Activated T-cell treated with anti-CD3 and anti-CD28 coated beads for 1 hour (primary cell): ENCODE measurements at places on chromosomes 2 and 18.
A peak's percentile ranks its signal among the peaks of the same experiment; 100 is the strongest.

GRCh38 chr18:73258375-73259087 is 390.7 kb upstream of the NETO1 start:
- no peak for DNase-seq

DNA sequence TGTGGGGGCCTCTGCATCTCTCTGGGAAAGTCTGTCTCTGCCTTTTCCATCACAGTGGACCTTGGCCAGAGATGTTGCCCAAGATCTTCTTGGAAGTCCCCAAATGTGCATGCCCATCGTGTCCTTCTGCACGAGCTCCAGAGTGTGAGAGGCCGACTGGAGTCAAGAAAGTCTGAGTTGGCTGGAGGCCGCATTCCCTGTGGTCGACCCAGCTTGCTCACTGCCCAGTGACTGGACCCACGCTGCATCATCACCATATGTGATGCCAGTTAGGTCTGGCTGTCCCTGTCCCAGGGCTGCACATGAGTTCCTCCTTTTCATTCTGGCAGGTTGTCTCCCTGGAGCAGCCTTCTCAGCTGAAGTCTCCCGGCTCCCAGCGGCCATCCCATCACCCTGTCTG is 93.8 kb downstream of the ARL4C start:
- DNase-seq: no peak

GRCh38 chr2:106530866-106531265 is 43.7 kb downstream of the CD8B2 start:
- DNase-seq: no peak

DNA sequence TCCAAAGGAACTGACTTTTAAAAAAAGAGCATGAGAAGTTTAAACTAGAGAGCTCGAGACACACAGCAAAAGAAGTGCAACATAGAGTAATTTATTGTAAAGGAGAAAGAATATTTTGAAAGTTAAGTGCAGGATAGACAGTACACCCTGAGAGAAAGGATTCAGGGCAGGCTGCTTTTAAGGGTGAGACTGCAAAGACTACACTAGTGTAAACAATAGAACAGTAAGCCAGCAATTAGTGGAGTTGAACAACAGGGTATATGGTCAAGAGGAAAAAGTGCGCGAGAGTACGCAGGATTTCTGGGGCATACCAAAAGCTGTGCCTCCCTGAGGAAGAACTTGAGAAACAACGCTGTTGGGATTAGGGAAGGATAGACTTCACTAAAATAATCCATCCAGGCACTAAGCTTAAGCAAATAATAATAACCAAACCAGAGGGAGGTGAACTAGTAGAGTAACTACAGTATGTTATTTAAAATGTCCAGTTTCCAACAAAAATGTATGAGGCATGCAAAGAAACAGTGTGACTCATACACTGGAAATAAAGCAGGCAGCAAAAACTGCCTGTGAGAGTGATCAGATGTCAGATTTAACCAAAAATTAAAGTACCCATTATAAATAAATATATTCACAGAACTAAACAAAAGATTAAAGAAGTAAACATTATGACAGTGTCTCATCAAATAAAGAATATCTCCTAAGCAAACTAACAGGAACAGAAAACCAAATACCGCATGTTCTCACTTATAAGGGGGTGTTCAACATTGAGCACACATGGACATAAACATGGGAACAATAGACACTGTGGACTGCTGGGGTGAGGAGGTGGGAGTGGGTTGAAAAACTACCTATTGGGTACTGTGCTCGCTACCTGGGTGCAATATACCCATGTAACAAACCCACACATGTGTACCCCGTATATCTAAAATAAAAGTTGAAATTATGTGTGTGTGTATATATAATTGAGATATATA is 40.5 kb upstream of the EMILIN2 start:
- DNase-seq: no peak

- no peak for DNase-seq
These were observed 95.1 kb upstream of the CELF4 start for GRCh38 chr18:37660658-37661057.

- DNase-seq: no peak
These were observed 2.4 kb downstream of the RTKN start for GRCh38 chr2:74439373-74439772.

GRCh38 chr2:130878316-130878715 is 41.6 kb downstream of the ARHGEF4 start:
- DNase-seq: no peak

DNA sequence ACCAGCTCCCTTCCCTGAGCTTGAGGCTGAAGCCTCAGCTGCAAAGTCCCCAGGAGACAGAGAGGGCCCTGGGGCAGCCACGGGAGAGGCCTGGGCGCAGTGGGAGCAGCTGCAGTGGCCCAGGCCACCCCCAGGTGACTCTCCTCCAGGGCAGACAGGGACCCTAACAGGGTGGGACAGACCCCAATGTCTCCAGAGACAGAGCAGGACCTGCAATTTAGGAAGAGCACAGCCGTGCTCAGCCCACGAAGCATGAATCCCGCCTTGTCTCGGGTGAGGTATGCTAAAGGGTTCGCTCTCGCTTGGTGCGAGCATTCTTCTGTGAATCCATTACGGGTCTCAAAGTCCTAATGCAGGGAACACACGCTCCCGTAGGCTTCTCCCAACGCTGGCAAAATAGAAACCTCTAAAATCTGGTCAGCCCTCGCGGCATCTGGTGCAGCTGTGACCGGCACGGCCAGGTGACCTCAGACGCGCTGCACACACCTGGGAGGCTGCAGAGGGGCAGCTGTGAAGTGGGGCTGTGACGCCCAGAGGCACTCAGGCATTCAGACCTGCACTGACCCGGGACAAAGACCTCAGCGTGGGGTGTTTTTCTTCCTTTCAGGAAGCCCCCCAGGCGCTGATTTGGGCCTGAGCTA is 12.6 kb downstream of the MBP start:
- DNase-seq: no peak

- DNase-seq: no peak
These were observed 159.1 kb upstream of the LHCGR start for GRCh38 chr2:48914477-48915089.

DNA sequence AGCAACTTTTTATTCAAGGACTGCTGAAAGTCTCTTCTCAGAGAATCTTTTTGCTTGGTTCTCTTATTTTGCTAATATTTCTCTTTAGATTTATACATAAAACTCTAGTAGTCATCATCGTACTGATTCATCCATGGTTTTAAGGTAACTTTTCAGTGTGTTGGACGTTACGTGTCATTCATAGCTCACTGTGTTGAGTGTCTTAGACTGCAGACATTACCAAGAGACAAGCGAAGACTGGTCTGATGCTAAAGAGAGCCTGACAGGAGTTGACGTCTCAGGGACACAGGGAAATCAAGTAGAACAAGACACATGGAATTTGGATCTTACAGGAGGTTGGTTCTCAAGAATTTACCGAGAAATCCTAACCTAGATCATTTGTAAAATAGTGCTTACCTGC is 25.5 kb downstream of the RBM44 start:
- DNase-seq: no peak

DNA sequence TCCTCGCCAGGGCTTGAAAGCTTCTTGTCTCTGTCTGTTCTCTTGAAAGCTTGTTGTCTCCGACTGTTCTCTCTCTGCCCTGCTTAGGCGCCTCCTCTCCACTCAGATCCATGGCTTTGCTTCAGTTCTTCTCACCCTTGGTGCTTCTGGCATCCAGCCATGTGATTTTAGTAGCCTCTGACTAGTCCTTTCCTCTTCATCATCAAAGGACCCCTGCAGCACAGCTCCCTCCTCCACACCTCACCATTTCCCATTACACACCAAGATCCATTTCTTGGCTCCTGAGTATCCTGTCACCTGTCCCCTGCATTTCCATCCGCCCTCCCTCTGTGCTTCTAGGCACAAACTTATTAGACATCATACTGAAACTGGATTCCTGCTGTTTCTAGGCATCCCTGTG is 59.4 kb downstream of the ZNF236 start:
- DNase-seq: no peak

DNA sequence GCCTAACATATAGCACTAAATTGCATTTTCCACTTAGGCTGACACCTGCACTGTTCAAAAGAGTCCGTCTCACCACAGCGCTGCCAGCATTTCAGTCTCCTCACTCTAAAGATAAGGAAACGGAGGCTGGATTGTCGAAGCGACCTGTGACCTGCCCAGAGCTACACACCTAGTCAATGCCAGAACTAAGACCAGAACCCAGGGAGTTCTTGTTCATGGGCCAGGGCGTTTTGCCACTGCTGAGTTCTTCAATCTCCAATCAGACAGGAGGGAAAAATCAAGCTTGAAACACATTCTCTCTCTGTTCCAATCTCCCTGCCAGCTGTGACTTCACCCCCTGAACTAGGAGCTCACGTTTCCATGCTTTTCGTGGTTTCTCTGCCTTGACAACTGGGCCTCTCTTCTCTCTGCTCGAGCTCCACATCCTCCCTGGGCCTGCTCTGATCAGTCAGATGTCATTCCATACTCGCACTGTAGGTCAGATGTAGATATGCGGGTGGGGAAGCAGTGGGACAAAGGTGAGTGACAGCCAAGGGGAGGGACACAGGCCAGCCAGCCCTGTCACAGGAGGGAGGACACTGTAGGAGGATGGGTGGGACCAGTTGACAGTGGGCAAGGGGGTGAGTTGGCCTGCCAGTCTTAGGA is 221.1 kb upstream of the SMAD2 start:
- DNase-seq: no peak

DNA sequence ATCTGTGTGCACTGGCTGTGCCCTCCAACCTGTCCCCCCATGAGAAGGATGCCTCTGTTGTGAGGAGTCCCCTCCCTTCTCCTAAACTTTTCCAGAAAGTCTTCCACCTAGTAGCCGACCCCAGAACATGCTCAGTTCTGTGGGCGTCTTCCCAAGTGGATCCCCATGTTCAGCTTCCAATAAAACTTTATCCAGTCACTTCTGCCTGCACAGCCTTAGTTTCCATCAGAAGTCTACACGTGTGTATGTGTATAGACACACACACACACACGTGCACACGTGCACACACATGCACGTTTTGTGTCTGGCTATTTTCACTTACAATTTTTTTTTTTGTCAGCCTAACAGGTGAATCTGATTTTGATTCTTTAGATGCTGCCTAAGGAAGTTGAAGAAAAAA is 115.1 kb downstream of the RTP5 start:
- no peak for DNase-seq

- DNase-seq: no peak
These were observed 103.9 kb downstream of the KLHL14 start for GRCh38 chr18:32668956-32669355.

- DNase-seq: peak; percentile 79
These were observed 66.8 kb downstream of the HNRNPLL start for GRCh38 chr2:38535744-38536506.

GRCh38 chr2:65788556-65788955 is 356.2 kb upstream of the SPRED2 start:
- no peak for DNase-seq

DNA sequence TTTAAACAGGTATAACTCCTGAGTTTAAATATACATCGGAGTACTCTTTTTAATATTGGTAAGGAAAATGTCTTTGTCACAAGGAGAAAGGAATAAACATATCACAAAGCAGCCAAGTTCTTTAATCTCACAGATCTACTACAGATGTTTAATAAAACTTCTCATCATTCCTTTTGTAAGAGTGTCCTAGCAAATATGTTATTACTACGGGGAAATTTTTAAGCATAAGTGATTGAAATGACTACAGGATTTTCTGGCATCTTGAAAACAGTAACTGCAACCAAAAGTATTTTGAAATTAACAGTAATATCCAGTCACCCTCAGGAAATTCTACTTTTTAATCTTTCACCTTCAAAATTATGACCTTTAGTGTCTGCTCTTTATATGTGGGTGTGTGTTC is 403.1 kb downstream of the IRS1 start:
- DNase-seq: no peak

GRCh38 chr2:236565879-236566402 is 3.7 kb upstream of the ACKR3 start:
- no peak for DNase-seq

- no peak for DNase-seq
These were observed 80.6 kb upstream of the EML6 start for GRCh38 chr2:54642677-54643430.

DNA sequence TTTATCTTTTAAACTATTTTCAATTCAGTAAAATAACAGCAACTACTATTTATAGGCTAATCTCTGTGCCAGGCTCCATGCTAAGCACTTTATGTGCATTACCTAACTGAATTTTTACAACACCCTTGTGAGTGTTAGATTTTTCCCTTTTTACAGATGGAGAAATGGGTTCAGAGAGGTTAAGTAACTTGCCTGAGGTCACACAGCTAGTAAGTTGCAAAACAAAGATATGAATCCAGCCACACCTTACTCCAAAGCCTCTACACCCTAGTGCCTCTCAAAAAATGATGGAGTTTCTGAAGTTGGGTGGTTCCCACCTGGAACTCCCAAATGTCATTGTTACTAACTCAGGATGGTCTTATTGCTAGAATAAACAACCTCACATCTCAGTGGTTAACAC is 60.8 kb downstream of the RHOB start:
- no peak for DNase-seq

DNA sequence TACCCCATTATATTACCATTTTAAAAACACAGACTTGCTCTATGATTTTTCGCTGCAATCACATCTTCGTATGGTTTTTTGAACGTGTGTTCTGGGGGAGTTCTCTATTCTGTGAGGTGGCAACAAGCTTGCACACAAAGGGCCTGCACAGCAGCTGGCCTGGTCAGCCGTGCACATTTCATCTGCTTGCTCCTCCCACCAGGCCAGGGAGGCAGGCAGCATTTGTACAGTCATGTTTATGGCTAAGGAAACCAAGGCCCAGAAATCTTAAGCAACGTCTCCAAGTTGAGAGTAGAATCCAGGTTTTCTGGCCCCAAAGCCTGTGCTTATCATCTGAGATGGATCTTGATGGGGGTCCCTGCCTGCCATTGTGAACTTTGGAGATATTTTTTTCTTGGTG is 106.4 kb upstream of the SMIM21 start:
- DNase-seq: no peak

DNA sequence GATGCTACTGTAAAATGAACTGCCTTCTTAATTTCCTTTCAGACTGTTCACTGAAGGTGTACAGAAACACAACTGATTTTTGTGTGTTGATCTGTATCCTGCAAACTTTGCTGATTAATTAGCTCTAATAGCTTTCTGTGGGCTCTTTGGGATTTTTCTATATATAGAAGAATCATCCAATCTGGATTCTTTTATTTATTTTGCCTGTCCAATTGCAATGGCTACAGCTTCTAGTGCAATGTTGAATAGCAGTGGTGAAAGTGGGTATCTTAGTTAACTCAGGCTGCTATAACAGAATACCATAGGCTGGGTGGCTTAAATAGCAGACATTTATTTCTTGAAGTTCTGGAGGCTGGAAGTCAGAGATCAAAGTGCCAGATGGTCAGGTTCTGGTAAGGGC is 74.4 kb downstream of the ID2 start:
- no peak for DNase-seq
